GM06990 (cell line): ENCODE measurements at places on chromosomes 11 and 22.

DNA sequence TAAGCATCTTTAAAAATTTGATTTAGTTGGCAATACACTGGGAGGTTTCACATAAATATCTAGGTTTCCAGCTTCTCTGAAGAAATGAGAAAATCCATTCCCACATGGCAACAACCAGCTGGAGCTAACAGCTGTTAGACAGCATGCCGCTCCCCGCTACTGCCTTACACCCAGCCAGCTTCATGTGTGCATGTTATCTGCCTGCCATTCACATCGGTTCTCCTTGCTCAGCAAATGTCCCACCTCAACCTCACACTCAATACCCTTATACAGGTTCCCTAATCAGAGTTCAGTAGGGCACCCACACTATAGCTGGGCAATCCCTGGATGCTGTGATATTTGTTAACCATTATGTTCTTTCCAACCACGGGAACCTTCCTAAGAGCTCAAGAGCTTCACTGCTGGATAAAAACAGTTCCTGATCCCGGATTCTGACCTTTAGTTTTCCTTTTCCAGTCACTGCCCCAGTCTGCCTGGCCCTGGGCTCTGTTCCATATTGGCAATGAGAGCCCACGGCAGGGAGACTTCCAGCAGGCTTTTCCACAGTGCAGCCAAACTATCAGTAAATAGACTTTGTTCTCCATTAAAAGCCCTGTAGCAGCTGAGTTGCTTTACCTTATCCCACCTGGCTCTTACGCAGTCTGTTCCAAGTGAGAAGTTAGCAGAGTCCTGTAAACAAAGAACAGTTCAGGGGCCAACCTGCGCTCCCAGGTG, 8.6 kb downstream of the RPUSD4 start:
- DNase-seq: no peak

GRCh38 chr11:63599211-63600122, 14.8 kb downstream of the PLAAT3 start:
- DNase-seq: no peak

DNA sequence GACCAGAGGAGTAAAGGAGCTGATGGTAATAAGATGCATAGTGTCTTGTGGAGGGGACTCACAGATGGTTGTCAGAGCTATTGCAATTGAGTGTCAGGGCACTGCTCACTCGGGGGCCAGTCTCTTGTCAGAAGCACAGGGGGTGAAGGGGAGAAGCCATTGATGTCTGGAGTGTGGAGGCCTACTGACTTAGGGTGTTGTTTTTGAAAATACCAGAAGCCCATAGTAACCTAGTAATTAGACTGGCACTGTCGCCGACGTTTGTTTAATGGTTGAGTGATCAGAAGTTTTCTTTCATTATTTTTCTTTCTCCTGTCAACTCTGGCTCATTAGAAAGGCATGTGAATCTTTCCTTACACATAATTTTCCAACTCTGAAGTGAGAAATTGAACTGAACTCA, 151.6 kb upstream of the TENM4 start:
- no peak for DNase-seq

DNA sequence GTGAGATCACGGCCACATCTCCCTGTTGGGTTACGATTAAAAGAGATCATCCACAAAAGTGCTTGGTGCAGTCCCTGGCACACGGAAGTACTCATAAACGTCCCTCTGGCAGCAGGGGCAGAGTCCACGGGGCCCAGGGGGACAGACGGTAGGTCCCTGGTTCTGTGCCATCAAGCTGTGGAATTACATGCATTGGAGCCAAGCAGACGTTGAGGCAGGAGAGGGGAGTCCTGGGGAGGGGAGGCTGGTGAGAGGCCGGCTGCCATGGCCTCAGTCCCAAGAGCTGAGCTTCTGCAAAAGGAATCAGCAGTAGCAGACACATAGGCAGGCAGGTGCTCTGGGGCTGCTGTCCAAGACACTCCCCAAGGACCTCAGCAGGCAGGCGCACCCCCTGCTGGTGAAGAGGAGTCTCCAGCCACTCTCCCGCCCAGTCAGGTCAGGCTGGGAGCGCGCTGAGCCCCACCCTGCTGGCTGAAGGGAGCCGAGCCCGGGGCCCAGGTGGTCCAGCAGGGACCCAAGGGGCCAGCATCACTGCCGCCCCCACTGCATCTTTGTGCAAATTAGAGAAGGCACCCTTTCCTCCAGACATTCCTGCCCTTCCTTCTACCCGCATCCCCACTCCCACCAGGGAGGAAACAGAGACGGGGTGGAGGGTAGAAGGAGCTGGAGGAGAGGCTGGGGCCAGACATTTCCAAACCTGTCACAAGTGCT, 7.6 kb upstream of the KCTD17 start:
- DNase-seq: peak; percentile 45

DNA sequence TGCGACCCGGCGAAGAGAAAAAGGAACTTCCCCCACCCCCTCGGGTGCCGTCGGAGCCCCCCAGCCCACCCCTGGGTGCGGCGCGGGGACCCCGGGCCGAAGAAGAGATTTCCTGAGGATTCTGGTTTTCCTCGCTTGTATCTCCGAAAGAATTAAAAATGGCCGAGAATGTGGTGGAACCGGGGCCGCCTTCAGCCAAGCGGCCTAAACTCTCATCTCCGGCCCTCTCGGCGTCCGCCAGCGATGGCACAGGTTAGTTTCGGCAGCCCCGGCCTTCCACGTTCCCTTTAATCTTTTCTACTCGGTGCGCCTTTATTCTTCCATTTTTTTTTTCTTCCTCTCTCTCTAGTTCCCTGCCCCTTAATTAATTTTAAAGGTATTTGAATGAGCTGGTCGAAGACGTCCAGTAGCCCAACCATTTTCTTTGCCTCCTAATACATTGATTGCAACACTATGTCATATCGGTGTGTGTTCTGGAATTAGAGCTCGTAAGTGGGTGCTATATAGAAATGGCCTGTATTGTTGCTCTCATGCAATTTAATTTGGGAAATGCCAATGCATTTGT, 537 bp downstream of the EP300 start:
- no peak for DNase-seq

- DNase-seq: no peak
Observed at GRCh38 chr11:47881145-47881544, 33.0 kb upstream of the NUP160 start.

DNA sequence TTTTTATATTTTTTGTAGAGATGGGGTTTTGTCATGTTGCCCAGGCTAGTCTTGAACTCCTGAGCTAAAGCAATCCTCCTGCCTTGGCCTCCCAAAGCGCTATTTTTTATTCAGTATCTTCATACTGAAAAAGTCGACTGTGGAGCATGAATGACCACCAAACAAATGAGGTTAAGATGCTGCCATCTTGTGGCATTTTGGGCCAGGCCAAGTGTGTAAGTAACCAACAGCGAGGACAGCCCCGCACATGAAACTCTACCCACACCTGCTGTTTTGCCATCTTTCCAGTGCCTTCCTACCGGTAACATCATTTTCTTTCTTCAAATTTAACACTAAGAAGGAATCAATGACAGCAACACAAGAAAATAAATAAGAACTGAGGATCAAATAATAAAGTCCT, 32.2 kb upstream of the AQP11 start:
- DNase-seq: no peak

- DNase-seq: no peak
Observed at GRCh38 chr11:60863550-60864521, 3.5 kb upstream of the ZP1 start.
